ENCODE measurements at places on chromosomes 13 and 19.

DNA sequence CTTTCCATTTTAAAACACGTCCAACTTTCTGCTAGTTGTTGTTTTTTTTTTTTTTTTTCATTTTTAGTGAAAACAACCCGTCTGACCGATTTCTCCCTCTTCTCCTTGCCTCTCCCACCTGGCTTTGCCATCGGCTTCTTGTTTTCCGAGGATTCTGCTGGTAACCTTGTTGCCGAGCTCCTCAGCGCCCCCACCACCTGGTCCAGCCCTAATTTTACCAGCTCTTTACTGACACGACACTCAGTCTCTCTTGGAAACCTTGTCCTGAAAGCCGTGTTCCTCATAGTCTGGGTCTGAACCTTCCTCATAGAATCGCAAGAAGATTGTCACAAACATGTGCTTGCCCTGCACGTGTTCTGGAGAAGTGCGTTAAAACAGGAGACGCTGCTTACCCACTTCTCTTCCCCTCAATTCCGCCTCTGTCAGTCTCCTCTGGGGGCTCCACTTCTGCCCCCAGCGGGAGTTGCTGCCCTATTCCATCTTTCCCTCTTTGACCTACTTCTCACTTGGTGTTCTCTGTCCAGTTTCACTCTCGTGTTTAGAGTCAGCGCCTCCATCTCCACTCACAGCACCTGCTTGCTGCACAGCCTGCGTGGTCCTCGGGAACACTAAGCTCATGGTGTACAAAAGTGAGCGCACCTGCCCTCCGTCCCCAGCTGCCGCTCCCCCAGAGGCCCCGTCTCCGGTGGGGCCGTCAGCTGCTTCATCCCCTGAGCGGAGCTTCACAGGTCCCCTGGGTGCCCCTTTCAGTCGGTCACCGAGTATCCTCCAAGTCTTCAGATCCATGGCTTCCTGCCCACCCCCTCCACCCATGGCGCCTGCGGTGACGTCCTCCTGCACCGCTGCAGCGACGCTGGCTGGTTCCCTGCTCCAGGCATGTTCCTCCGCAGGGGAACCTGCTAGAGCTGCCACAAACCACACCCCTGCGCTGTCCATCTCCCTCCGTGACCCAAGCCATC lies 65.1 kb downstream of the TM9SF2 start:
- no peak for DNase-seq

GRCh38 chr19:31629579-31630363 lies 280.5 kb upstream of the TSHZ3 start:
- no peak for DNase-seq

DNA sequence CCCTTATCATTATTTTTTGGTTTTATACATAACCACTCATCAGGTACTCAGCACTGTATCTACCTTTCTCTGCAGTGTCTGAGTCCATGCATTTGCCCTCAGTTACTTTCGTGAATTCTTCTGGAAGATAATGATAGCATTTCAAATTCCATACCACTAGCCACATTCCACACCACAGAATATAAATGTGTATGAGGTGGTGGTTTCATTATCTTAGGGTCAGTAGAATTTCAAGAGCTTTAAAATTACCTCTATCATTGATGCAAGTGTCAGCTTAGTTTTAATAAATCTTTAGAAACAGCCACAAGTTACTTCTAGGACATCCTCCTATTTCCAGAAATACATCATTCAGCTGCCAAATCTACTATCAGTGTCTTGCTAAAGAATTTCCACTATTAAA lies 1578.3 kb downstream of the OLFM4 start:
- no peak for DNase-seq

- no peak for DNase-seq
These were observed 72.9 kb downstream of the SLC10A2 start for GRCh38 chr13:102993348-102993747.

DNA sequence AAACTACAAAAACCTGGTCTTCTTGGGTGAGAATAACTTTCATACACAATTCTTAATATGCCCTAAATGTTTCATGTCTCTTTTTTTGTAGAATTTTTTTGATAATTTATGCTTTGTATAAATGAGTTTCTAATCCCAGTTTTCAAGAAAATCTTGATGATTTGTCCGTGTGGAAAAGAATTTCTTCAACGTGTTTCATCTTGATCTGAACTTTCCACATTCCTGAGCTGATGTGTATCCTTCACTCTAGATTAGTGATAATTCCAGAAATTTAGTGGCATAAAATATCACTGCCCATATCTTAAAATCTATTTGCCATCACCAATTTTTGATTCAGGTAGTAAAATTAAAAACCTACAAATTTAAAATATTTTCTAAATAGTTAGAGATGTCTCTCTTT lies 24.6 kb downstream of the ZNF431 start:
- DNase-seq: no peak

DNA sequence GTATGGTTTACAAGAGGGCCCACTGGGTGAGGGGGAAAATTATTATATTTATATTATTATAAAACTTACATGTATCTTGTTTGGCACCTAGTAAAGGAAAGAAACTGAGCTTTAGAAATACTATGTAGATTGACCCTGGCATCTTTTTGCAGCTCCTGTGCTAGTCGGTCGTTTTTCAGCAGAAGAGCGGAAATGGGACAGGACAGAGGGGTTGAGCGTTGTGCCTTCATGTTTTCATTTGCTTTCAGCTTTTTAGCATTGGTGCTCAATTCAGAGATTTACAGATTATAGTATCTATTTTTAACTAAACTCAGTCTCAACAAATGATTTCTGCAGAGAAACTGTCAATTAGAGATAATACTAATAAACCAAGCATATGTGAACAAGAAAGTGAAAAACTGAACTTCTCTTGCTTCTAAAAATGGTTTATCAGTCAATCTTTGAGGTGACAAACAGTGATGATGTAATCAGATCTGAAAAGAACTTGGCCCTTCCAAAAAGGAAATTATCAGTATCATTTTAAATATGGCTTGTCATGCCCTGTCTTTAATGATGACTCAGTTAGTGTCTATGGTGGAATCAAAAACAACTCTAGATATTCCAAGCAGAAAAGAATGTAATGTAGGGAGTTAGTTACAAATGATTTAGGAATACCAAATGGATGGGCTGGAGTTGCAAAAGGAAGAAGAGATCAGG lies 56.9 kb upstream of the KCTD4 start:
- DNase-seq: no peak

DNA sequence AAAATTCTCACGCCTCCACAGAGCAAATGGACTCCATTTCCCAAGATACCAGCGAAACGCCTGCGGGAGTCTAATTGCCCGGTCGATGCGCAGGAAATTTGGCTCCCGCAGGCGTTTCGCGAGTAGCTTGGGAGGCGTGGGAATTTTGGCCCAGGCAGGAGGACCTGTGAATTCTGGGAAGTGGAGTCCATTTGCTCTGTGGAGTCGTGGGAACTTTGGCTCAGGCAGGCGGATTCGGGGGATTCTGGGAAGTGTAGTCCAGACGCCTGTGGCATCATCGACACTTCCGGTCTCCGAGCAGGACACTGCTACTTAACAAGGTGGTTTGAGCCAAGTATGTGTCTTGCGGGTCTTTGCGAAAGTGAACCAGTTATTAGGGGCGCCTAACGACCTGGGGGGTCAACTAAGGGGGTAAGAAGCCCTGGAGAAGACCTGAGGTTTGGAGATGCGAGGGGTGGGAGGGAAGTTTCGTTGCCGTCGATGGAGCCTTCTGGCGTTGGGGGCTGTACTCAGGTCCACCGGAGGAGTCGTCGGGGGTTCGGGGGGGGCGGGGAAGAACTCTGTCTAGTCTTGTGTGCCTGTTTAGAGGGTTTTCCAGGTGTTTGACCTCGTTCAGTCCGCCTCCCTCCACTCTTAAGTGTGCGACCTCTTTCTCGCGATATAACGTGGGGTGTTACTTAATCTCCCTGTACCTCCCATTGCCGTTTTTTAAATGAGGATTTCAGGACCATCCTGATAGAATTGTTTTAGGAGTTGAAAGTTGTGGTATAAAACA lies at the start of gene ZNF155:
Gene ZNF155, plus strand, starts transcription at position 277 of the 775 bp plus-strand sequence. CDS start 4,356 bp downstream, outside the sequence.
- DNase-seq: peak; percentile 72

GRCh38 chr19:57351867-57352266 lies 796 bp downstream of the ZNF304 start:
- no peak for DNase-seq

DNA sequence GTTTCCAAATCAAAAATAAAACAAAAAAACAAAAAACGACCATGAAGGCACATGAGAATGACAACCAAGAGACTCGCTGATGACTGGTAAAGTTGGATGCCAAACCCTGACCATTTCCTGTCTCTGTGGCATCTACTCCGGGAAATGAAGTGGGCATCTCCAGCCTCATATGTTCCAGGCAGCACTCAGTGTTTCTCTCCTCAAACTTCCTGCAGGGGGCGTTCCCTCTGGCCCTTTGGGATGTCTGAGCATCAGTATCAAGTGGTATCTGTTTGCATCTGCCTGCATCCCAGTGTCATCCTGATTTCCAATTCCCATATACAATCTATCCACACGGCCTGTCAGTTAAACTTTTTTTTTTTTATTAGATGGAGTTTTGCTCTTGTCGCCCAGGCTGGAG lies 9.8 kb upstream of the SIGLEC12 start:
- DNase-seq: no peak

- DNase-seq: no peak
These were observed 41.5 kb upstream of the TSC22D1 start for GRCh38 chr13:44617648-44618047.

DNA sequence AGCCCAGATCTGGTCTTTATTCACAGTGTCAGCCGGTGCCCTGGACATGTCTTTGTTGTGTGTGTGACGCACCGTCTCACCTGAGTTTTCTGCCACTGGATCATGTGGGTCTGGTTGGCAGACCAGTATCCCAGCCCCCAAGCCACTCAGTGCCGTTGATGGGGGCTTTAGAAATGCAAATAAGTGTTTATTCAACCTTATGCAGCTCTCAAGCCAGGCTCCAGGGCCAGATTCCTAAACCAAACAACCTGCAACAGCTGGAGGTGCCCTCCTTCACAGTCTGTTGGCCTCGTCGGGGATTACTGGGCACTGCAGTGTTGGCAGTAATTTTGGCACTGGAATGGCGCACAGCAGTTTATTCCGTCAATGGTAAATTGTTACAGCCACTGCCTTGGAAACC lies 21.6 kb downstream of the FAM124A start:
- DNase-seq: no peak

DNA sequence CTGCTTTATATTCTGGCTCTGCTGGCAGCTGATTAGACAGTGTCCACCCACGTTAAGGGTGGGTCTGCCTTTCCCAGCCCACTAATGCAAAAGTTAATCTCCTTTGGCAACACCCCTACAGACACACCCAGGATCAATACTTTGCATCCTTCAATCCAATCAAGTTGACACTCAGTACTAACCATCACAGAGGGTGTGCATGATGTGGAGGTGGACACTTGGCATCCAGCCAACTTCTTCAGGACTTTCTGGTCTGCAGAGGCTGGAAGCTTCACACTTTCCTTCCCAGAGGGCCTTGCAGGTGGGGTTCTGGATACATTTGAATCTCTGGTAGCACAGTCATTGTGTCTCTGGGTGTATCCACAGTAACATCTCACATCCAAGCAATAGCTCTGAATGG lies 18.9 kb upstream of the IGFL1 start:
- DNase-seq: no peak

GRCh38 chr13:75749407-75749806 lies 113.3 kb downstream of the LMO7 start:
- no peak for DNase-seq

- no peak for DNase-seq
These were observed 14.1 kb downstream of the ZNF429 start for GRCh38 chr19:21519488-21519887.

DNA sequence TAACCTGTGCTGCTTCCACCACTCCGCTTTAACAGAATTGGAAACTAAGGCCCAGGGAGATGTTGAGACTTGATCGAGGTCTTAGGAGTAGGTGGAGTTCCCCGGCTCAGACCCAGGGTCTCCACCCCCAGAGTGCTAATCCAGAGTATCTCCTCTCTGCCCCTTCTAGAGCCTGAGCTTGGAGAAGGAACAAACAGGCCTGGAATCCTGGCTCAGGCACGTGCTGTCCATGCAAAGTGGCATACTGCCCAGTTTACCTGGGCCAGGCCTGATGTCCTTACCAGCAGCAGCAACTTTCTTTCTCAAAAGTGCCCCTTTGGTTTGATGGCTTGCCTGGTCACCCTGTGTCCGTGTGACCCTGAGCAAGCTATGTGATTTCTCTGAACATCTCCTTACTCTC lies 3.7 kb downstream of the SYNGR4 start:
- DNase-seq: no peak

DNA sequence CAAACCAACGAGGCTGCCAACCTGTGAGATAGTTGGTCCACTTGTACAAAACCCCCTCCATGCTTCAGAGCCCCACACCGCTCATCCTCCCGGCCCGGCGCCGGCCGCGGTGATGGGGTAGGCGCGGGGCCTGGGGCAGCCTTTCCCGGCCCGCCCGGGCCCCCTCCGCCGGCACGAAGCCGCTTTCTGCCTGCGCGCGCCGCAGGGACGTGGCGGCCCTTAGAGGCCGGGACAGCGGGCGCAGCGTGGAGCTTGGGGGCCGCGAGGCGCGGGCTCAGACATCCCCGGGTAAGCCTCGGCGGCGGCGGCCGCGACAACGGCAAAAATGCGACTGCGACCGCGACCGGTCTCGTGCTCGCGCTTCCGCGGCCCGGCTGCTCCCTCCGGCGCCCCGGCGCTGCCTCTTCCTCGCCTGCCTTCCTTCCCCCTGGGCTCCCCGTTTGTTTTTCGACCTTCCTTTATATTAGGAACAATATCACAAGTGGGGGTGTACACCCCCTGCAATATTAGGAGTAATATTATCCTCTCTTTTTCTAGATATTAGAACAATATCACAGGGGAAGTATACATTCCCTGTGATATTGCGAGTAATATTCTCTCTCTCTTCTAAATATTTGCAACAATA lies 53.9 kb upstream of the CEACAM21 start:
- peak; percentile 32 for DNase-seq

DNA sequence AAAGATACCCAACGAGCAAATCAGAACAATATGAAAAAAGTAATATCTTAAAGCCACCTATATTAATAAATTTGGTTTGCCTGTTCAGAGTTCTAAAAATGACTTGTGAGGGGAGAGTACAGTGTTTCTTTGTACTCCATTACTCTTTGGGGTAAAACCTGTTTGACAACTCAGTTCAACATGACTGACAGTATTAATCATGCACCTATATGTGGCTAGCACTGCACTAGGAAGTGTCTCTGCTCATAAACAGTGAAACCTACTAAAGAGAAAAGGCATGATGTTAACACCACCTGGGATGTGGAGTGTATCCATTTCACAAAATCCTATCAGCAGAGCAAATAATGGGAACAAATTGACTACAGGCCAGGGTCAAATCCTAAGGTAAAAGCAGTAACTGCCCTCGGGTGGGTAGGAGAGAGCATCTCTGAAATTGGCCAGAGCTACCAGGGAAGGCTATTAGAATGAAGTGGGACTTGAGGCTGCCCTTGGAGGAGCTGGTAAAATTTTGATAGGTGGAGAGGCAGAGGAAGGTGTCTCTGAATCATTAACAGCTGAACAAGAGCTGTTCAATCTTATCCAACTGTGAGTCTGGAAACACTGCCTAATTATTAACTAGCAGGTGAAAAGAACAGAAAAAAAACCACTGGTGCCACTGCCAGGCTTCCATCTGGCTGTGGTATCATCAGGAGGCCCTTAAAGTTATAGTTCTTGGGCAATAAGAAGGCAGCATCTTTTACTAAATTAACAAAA lies 365.1 kb downstream of the DNAJC15 start:
- no peak for DNase-seq

Data from CD4-positive, alpha-beta T cell (primary cell).